ENCODE measurements at places on chromosomes 16 and 17. TPM values are rescaled to one million over a fixed set of nuclear protein-coding genes. Genes with fewer than 3 reads are reported as not detected.

- peak; percentile 55 for DNase-seq
Measured at GRCh38 chr17:58083491-58084316, 485 bp downstream of the DYNLL2 start.

- DNase-seq, result no peak
Measured at GRCh38 chr17:28416703-28417311, 10.8 kb upstream of the SLC46A1 start.

DNA sequence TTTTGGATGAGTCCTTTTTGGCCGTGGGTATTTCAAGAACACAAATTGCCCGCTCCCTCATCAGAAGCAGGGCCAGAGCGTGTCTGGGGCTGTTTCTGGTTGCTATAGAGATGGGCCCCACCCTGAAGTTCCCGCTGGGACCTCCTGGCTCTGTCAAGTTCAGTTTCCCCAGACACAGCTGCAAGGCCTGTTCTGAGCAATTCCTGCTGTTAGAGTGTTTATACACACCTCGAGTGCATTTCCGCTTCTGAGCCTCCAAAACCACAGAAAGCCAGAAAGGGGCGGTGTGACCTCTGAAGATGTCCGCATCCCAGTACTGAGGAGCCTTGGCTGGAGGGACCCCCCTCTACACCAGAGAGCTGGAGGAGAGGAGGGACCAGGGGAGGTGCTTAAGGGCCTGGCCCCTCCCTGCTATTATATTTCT is 9.3 kb upstream of the WBP2 start:
- no peak for DNase-seq

DNA sequence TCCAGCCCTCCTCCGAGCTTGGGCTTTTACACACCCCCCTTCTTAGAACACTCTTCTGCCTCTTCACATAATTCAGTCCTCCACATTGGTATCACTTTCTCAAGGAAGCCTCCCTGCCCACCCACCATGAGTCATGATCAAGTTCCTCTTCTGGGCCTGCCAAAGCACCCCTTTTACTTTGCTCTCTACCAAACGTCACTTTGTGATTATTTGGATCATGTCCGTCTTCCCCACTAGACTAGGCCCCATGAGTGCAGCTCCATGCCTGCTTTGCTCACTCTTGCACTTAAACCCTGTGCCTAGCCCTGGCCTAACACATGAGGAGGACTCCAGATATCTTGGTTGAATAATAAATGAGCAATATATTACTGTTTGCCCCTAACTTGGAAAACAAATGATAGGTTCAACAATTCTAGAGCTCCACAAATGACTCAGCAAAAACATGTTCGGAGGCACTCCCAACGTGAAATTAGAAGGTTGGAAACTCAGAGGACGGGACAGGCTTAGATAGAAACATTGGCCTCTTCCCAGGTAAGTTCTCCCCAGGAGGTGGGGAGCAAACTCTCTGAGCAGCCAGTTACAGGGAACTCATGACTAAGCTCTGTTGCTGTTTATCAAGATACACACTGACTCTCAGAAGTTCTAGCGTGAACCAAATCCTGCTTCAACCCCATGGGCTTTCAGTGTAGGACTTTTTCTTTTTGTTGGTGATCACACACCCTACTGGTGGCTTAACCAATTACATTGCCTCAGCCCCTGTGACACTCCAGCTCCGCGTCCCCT is 28.3 kb downstream of the G6PC1 start:
- no peak for DNase-seq

DNA sequence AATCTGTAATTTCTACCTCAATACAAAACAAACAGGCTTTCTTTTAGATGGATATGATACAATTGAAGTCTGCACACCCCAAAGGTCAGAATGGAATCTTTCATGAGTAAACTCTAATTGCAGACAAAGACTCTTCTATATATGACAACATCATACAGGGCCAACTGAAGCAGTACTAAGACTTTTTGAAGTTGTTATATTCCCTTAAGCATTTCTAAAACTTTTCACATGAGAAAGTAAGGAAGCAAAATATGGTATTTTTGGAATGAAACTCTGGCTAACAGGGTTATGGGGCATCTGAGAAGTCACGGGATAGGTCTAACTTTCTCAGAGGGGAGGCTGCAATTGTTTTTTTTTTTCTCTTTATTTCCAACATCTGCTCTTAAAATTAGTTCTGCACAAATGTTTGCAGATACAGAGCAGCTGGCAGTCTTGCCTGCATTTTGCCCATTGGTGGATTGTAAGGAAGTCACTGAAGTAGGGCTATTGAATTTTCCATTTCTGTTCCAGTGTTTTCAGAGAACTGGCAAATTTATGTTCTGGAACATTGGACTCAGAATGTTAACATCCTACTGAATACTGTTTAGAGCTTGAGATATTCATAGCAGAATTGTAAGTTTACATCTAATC is 59.1 kb downstream of the SSH2 start:
- DNase-seq, result no peak

GRCh38 chr16:56672761-56673536 is 3.3 kb downstream of the MT1H start:
- no peak for DNase-seq

DNA sequence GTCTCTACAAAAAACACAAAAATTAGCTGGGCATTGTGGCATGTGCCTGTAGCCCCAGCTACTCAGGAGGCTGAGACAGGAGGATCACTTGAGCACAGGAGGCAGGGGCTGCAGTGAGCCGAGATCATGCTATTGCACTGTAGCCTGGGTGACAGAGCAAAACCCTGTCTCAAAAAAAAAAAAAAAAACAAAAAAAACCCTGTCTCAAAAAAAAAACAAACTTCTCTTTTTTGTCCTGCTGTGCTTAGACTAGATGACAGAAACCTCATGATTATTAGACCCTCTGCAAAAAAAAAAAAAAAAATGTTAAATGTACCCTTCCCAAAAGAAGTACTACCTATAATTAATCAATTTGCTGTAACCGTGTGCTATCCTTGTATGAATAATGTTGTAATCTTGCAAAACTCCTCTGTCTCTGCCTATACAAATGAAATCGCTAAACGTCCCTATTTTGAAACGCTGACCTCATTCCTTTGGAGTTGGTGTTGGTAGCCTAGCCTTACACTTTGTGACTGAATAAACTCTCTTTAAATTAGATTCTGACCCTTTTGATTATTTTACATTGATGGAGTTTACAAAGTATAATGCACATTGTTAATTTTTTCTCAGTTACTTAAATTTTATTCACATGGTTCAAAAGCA is 13.6 kb upstream of the DHRS7B start:
- no peak for DNase-seq

DNA sequence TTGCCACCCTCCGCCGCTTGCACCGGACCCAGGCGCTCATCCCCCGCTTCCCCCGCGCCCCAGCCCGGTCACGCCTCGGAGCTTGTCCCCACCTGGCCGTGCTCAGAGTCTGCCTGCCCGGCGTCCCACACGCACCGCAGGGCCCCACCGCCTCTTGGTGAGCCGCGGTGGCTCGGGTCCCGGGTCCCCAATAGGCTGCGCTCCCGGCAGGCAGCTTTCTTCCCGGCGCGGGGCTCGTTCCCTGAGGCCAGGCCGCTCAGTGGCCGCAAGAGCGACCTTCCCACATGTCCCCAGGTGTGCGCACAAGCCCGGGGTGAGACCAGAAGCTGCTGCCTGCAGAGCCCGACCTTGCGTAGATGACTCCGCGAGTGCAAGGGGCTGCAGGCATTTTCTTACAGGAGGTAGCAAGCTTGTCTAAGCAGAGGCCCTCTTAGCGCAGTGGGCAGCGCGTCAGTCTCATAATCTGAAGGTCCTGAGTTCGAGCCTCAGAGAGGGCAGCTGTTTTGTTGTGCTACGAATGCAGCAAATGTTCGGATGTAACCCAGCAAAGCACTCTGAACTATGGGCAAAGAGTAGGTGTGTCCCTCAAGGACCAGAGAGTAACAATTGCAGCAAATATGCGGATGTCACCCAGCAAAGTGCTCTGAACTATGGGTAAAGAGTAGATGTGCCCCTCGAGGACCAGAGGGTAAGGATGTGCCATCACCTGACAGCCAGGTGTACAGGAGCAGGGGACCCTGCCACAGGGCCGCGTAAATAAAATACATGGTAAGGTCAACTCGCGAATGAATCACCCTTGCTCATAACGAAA is 15.6 kb downstream of the TLE7 start:
- DNase-seq, result no peak

DNA sequence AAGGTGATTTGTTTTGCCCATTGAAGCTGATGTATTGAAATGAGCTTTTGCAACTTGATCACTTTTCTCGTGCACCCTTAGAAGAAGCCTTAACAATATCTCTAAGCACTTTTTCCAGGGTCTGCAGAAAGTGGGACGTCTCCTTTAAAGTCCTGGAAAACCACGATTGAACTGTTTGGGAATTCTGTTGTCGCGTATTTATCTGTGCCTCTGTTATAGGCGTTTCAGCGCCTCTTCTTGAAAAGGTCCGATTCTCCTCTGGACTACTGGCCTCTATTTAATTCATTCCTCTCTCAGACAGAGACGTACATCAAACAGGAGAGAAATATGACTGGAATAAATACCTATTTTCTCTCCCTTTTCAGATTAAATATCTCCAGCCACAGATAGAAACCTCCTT is 262.4 kb upstream of the PSMD7 start:
- no peak for DNase-seq

DNA sequence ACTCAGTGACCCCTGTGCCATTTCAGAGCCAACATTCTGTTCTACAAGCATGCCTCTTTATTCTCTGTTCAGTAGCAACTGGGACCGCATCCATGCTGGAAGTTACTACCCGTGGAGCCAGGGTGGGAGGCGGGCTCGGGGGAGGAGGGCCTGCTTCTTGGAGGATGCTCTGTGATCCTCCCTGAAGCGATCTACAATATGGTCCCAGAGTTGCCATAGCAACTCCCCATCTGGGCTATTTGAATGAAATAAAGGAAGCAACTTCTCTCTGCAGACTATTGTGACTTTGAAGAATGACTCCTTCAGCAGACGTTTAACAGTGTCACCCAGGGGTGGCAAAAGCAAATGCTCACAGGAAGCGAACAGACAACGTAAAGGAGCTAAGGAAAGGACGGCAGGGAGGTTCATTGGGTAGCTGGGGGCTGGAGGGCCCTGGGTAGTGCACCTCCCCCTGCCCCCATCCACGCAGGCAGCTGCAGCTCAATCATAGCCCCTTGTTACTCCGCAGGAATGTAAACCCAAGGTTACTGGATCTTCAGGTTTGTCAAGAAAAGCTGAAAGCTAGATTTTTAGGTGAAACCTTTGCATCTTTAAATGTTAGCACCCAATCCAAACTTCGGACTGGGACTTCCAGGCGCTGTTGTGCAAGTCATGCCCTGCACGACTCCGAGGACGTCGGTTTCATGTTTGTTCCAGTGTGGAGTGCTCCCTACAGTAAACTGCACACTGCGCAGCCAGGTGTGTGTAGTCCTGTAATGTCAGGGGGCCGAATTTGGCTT is 51.1 kb upstream of the MEAK7 start:
- DNase-seq, result no peak

- no peak for DNase-seq
Measured at GRCh38 chr17:50842506-50843149, 7.2 kb downstream of the WFIKKN2 start.

DNA sequence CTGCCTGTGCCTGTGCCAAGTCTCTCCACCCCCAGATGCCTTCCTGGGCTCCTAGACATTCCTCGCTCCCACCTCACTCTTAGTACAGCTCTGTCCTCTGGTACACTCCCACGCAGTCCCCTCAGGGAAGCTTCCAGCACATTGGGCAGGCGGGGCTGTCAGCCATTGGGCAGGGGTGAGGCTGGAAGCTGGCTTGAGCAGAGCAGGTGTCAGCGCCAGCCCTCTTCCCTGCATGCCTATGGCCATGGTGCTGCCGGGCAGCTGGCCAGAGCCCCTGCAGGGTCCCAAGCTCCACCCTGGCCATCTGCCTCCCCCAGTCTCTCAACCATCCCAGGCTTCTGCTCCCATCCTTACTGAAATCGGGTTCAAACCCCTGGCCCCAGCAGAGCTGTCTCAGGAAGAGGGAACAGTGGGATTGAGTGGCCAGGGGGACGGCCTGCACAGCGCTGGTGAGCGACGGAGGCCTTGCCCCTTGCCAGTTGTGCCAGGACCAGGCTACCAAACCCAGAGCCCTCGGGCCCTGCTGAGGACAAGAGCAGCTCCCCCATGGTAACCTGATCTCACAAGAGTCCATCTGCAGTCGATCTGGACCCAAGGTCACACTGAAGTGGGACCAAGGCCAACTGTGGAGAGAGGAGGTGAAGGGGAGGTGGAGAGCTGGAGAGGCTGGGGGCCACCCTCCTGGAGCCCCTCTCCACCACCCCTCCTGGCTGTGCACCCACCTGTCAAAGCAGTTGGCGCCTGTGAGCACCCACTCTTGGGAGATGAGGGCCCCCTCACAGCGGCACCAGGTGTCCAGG is 2.4 kb upstream of the B9D1 start:
- no peak for DNase-seq

GRCh38 chr16:77499373-77500285 is 64.8 kb upstream of the ADAMTS18 start:
- no peak for DNase-seq

DNA sequence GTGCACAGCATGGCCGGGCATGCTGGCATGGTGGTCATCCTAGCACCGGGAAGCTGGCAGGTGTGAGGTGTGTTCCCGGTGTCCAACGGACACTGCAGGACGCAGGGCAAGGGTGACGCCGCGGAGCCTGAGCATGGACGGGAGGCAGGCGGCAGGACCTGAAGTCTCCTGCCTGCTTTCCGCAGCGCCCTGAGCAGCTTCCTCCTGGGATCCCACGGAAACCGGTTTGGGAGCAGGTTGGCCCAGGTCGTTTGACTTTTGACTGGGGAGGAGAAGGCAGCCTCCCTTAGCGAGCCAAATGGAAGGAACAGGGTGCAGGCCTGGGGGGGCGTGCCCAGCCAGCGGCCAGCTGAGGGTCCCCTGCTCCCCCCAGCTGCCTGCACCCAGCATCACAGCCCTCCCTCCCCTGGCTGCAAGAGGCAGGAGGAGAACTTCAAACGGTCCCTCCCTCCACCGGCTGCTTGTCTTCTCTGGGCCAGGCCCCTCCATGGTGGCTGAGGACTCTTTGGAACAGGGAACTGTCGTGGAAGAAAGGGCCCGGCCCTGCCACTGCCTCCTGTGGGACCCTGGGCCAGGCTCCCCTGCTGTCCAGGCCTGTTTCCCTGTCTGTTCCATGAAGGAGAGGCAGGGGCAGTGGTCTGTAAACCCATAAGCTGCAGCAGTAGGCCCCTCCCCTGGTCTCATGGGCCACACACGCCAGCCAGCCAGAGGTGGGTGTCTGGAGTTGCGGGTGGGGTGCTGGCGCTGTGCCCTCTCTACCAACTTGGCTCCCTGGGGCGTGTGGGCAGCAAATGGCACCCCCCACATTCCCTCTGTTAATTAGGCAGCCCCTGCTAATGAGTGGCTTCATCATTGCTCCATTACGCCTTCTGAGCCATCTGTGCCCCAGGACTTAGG is 7.8 kb upstream of the ADGRG1 start:
- peak; percentile 82 for DNase-seq

- no peak for DNase-seq
Measured at GRCh38 chr16:12323007-12323758, 346.6 kb downstream of the SNX29 start.

The KCNJ2 gene
- total RNA-seq, result 2.4 TPM

The CHST6 gene
- 0.44 TPM for total RNA-seq

The CD300LF gene
- 0.98 TPM for total RNA-seq

The RSPRY1 gene
- total RNA-seq, result 26.4 TPM

The ADAM11 gene
- total RNA-seq, result 1.4 TPM

The ZSCAN10 gene
- total RNA-seq, result not detected

The CD300LB gene
- total RNA-seq, result not detected

The IRF8 gene
- total RNA-seq, result 20.2 TPM

The FAAP100 gene
- total RNA-seq, result 13.0 TPM

Measured in breast epithelium (tissue), 4 donors.